ENCODE measurements at places on chromosomes 1 and 21. TPM values are rescaled to one million over a fixed set of nuclear protein-coding genes. Genes with fewer than 3 reads are reported as not detected.

The A3GALT2 gene
- not detected for total RNA-seq

The FOXO6 gene
- total RNA-seq, result 0.38 TPM

The EDARADD gene
- total RNA-seq, result 0.20 TPM

The HLX gene
- total RNA-seq, result 11.0 TPM

The TRIM62 gene
- 1.4 TPM for total RNA-seq

The MARCKSL1 gene
- 13.6 TPM for total RNA-seq

The AZIN2 gene
- 0.55 TPM for total RNA-seq

The SLC39A1 gene
- 38.8 TPM for total RNA-seq

The CD1C gene
- total RNA-seq, result not detected

The RPAP2 gene
- 10.5 TPM for total RNA-seq

The TMEM52 gene
- total RNA-seq, result 11.3 TPM

The FAM72B gene
- 0.13 TPM for total RNA-seq
